Suppressor macrophage treated with lipopolysaccharide for 1 hour (primary cell): ENCODE measurements at places on chromosomes 7 and 10.

DNA sequence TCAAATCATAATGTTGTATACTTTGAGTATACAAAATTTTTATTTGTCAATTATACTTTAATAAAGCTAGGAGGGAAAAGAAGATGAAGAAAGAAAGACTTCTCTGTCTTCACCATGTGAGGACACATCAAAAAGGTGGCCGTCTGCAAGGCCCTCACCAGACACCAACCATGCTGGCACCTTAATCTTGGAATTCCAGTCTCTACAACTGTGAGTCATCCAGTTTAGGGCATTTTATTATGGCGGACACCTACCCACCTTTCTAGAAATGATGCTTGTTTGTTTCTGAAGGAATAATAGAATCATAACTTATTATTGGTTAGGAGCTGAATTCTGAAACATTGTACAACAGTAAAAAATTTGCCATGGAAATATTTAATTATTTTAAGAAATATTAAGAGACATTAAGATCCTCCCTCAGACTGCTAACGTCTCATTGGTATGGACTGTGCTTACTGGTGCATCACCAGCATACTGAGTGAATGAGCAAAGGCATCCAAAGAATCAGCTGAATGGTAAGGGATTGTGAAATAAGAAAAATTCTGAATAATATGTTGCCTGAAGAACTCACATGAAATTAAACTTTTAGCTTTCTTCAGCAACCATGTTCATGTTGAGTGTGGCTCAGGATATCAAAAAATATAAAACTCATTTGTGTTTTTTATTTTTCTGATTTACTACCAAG, 536.6 kb downstream of the HTR7 start:
- no peak for DNase-seq

GRCh38 chr10:103599211-103599610, 105.7 kb downstream of the NEURL1 start:
- no peak for DNase-seq

GRCh38 chr10:44334621-44335184, 50.2 kb downstream of the CXCL12 start:
- DNase-seq = no peak

- DNase-seq = no peak
Observed at GRCh38 chr7:151427705-151428377, 12.1 kb downstream of the CRYGN start.

- no peak for DNase-seq
Observed at GRCh38 chr10:116993610-116994009, 11.4 kb downstream of the SHTN1 start.

DNA sequence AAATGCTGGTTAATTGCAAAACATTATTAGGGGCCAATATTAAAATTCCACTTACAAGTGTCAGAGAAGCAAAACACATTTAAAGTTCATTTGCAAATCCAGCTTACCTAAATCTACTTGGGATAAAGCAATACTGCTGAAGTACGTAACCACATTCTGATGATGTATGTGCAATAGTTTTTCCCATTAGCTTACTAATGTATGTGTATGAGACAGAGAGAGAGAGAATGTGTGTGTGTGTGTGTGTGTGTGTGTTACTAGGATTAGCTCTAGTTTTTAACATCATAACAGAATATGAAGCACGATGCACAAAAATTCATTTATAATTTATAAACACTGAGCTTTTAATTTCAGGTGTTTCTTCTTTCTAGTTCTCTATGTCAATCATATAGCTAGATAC, 1074.2 kb upstream of the C7orf33 start:
- no peak for DNase-seq

DNA sequence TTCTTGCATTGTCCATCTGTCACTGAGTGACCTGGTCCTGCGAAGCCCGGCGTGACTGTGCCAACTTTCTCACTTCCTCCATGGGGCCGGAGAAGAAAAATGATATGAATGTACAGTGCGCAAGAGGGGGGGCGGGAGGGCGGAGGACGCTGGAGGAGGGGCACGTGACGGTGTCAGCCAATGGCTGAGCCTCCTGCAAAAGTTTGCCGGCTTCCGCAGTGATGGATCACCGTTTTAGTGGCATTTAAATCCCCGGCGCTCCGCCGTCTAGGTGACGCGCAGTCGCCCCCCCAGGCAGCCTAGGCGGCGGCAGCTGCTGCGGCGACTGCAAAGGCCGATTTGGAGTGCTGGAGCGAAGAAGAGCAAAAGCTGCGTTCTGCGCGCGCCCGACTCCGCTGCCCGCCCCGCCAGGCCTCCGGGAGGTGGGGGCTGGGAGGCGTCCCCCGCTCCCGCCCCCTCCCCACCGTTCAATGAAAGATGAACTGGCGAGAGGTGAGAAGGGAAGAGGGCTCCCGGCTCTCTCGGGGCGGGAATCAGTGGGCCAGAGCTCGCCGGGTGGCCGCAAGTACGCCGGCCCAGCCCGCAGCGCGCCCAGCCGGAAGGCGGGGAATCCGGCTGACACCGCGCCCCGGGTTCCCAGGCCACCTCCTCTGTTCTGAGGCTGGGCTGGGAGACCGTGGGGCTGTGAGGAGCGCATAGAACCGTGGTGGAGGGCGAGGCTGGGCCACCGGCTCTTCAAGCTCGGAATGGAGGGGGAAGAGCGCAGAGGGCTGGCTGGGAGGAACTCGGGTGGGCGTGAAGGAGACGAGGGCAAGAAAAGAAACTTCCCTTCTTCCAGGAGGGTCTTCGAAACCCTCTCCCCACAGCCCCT, at the start of gene HOXA1:
TSS of gene HOXA1 (minus strand) at position 104 of the 871 bp plus-strand sequence. CDS start at position 16, 88 bp downstream.
- peak; percentile 93 for DNase-seq

GRCh38 chr7:36280840-36281812, 108.5 kb upstream of the ANLN start:
- DNase-seq = peak; percentile 95

GRCh38 chr10:102410429-102411073, 8.0 kb downstream of the PSD start:
- no peak for DNase-seq

DNA sequence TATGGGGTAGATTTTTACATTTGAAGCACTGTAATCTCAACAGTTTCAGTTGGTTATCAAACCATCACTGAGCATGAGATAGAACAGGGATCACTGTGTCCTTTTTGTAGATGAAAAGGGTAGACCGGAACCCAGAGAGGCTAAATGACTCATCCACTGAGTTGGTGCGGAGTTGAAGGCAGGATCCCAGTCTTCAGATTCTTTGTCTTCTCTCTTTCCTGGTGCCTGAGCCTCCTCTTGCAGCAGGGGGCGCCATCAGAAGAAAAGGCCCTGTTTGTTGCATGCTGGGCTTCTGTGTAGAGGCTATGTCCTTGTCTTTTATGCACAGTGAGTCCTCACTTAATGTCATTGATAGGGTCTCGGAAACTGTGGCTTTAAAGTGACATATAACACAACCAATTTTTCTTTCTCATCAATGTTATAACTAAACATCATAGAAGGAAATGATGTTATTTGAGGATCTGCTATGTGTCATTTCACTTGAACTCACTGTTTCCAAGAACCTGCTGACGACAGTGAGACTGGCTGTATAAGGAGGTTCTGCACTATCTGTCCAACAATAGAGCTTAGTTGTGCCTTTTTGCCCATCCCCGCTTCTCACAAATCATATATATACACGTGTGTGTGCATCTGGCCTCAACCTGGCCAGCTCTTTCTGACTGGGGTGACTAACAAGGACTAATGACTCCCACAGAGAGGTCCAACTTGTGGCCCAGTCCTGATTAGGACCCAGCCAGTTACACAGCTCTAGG, 14.3 kb downstream of the ZNF282 start:
- peak; percentile 67 for DNase-seq

- DNase-seq = no peak
Observed at GRCh38 chr10:113047151-113047550, 97.1 kb downstream of the TCF7L2 start.

- no peak for DNase-seq
Observed at GRCh38 chr7:50307368-50308032, 3.0 kb downstream of the IKZF1 start.

DNA sequence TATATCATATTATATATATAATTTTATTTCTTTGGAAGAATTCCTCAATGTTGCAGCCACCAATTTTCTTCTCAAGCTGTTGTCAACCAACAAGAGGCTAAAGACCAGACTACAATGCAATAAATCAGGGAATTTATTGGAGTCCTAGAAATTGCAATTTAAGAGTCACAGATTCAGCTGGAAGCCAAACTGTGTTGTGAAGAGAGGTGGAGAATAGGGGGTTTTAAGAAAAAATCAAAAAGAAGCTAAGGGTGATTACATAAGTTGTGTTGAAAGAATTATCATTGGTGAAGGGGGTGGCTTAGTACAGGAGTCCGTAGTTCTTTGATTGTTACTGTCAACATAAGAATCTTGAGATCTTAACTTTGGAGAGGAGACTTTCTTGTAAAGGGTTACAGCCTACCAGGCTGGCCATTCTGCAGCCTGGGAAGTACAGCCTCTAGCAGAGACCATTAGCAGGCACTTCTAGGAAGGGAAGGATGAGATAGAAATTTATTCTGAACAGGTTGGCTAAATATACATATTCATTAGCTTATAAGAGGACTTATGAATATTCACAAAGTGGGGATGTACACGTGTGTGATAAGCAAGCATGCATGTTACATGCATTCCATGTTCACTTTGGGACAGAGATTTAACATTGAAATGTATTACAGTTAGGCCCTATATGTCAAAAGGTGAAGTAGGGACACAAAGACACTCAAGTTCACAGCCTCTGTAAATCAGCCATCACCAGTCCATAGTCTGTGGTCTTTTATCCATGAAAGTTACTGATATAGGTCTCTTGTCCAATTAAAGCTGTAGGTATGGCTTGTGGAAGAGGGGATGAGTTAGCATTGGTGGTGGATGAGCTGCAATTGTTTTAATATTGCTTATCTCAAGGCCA, 8.3 kb upstream of the TMEM168 start:
- DNase-seq = no peak

- peak; percentile 66 for DNase-seq
Observed at GRCh38 chr7:66403564-66403963, 198.4 kb downstream of the TPST1 start.

- peak; percentile 22 for DNase-seq
Observed at GRCh38 chr10:53025172-53025711, 252.7 kb upstream of the MBL2 start.

- DNase-seq = no peak
Observed at GRCh38 chr7:159049266-159050025, 95.2 kb downstream of the VIPR2 start.

GRCh38 chr7:26550492-26550891, 258.8 kb downstream of the SNX10 start:
- DNase-seq = no peak

DNA sequence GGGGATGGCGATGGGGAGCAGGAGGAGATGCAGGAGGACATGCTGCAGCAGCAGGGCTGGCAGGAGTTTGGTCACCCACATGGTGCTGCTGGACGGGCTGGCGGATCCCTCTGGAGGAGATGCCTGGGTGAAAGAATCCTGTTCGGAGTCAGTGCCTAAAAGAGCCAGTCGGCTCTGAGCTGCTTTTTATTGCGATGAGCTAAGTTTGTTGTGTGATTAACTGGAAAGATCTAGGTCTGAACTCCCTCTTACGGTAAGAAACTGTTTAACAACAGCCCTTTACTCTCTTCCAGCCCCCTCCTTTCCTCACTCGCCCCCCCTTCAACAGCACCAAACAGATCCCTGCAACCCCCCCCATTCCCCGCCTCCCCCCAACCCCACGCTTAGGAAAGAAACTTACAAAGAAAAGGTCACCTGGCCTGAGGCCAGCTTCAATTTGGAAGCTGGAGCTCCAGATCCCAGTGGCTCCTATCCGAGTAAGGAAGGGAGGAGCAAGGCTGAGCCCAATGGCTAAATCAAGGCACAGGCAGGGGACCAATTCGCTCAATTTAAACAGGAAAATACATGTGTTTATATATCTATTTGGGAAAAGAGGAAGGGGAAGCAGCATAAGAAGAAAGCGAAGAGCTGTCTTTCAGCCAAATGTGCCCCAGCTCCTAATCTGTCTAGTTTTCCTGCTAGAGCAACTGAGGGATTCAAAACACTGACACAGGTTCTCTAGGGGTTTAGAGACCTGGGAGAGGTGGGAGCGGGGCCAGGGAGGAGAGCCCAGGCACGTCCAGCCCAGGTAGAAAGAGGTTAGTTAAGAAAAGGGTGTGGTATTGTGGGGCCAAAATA, at the start of gene HGF:
TSS of gene HGF (minus strand) at position 157 of the 837 bp plus-strand sequence. CDS start at position 81, 76 bp downstream.
- no peak for DNase-seq

- no peak for DNase-seq
Observed at GRCh38 chr7:149853157-149853556, 15.0 kb downstream of the ZNF862 start.

DNA sequence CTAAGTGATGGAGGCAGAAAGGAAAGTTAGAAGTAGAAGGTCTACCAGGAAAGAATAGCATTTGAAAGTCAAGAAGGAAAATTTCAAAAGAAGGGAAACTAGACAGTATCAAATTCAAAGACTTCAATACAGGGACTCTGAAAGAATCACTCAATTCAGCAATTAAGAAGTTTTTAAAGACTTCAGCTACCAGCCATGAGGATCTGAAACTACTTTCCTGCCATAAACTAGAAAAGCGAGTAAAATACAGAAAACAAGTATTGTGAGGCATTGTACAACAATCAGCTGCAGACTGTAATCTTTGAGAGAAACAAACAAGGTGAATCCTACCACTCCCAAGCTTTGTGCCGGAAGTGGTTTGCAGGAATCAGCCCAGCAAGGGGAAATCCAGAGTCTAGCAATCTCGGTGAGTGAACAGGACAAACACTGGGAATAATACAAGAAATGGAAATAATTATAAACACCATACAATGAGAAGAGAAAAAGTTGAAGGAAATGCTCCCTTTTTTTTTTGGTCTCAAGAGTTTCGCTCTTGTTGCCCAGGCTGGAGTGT, 62.4 kb downstream of the ARHGAP12 start:
- DNase-seq = no peak

DNA sequence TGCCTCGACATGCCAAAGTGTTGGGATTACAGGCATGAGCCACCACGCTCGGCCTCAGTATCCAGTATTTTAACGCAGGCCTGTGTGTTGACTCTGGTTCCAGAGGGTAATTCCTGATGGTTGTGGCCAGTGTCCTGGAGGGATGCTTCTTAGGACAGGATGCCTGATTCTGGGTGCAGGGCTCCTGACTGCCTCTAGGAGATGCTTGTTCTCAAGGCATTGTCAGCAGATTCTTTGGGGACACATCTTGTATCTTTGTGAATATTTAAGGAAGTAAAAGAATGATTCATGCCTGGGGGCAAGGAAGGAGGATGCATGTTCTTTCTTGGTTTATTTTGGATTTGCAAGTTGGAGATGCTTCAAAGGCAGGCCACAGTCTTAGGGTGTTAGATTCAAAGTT, 2.2 kb downstream of the ZDHHC4 start:
- peak; percentile 91 for DNase-seq

DNA sequence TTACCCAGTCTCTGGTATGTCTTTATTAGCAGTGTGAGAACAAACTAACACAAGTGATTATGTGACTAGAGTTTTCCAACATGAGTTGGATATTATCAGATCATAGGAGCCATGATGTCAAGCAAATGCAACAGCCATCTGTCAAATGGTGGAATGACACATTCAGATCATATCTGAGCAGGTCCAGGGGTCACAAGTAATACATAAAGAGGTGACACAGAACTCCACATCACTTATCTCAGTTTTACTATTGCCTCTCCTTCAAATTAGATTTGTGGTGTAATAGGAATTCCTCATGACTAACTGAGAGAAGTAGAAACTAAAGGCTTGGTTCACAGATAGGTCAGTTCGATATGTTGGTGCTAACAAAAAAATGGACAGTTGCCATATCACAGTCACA, 12.2 kb upstream of the SAMD9L start:
- no peak for DNase-seq
